Immature natural killer cell (primary cell): ENCODE measurements at places on chromosomes 7 and 10. TPM values are rescaled to one million over a fixed set of nuclear protein-coding genes. Genes with fewer than 3 reads are reported as not detected.

DNA sequence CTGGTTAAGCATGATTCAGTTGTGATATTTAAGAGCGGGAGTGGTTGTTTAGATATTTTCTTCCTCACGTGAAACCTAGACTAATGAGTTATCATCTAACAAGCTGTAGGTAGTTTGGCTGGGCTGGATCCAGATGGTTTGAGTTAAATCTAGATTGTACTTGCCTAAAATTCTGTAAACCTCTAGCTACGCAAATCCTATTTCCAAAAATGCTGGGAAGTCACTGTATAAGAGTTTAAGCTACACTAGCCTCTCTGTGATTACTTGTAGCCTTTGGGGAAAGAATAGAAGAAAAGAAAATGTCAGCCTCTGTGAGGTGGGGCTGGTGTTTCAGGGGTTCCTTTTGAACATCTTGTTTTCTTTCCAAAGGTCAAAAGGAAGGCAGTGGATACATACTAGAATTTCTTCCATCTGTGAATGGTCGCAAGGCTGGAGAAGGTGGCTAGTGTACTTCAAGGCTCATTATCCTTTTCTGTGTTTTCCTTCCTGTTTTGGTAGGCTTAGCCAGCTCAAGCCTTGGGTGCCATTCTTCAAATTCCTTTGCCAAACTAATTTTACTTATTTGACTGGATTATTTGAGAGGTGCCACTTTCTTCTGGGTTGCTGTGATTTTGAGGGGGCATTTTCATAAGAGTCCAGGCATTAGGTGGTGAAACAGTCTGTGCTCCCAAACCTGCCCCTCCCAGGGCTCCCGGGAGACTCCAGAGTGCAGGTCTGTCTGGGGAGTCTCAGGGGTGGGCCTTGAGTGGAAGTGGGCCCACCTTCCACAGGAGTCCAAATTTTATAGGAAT lies 5.2 kb upstream of the EN2 start:
- no peak for DNase-seq

Gene MACC1
- polyA plus RNA-seq: not detected

DNA sequence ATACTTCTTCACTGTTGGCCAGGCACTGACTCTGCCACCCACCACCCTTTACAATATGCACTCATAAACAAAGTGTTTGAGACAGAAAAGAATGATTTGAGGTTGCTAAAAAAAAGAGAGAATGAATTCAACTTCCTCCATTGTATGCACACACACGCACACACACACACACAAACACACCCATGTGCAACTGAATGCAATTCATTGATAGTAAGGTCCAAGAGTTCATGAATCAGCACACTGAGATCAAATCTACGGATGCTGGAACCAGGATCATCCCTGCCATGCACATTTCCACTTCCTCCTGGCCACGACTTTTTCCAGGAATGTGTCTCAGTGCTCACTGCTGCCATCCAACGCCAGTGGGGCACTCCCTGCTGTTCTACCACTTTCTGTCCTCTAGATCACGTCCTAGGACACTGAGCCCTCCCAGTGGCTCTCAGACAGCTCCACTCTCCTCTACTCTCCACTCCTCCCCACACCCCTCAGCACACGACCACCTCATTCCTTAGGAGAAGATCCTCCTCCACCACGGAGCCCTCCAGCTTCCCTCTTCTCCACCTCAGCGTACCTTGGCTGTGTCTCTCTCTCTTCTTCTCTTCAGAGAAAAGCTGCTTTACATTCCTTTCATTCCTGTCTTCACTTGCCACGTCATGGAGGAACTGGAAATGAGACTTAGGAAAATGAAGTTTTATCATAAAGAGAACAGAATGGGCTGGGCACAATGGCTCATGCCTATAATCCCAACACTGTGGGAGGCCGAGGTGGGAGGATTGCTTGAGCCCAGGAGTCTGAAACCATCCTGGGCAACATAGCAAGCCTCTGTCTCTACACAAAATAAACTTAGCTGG lies 12.0 kb upstream of the TMEM213 start:
- no peak for DNase-seq

Gene LEP
- not detected for polyA plus RNA-seq

GRCh38 chr10:98041352-98042043 lies 11.1 kb upstream of the CRTAC1 start:
- no peak for DNase-seq

DNA sequence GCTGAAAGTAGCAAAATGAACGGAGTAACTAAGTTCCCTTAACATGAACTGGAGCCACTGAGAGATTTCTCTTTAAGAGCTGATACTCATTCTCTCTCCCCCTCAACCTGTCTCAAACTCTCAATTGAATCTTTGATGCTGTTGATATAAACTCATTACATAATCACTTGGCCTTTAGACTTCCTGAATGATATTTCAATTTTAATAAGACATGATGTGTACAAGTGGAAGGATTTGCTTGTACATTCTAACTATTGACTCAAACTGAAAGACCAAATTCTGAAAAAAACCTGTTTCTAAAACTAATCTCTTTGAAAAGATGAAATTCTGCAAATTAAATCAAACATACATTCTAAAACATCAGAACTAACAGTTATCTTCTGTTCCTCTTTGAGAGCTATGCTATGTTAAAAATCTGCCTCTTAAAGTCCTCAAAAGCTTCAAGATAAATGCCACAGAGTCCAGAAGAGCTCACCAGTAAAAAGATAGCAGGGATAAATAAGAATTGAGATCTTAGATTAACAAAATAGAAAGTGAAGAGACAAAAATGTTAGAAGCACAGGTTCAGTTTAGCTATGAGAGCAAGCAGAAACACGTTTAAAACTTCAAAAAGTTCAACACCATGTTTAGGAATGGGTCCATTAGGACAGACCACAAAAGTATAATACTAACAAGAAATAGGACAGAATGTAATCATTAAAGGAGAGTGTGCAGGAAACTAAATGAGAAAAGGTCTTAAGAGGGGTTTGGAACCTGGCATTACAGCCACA lies 46.1 kb downstream of the TNPO3 start:
- DNase-seq: no peak

DNA sequence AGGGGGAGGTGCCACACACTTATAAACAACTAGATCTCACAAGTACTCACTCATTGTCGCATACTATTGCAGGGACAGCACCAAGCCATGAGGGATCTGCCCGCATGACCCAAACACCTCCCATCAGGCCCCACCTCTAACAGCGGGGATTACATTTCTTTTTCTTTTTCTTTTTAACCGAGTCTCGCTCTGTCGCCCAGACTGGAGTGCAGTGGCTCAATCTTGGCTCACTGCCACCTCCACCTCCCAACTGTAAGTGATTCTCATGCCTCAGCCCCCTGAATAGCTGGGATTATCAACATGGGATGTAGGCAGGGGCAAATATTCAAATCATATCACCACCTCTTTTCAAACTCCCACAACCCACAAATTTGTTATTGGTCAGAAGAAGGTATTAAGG lies 76.7 kb downstream of the SKAP2 start:
- no peak for DNase-seq
